Lung (tissue), 17 donors: ENCODE measurements at places on chromosomes 5 and 9. TPM values are rescaled to one million over a fixed set of nuclear protein-coding genes. Genes with fewer than 3 reads are reported as not detected.

Gene FBP2
- not detected for total RNA-seq

Gene ABO
- 3.9 TPM for total RNA-seq

Gene PAEP
- 0.37 TPM for total RNA-seq

Gene KLF4
- 61.0 TPM for total RNA-seq

Gene CD14
- 57.9 TPM for total RNA-seq

Gene RETREG1
- total RNA-seq = 6.8 TPM

Gene FCN1
- 65.0 TPM for total RNA-seq

Gene SLC45A2
- not detected for total RNA-seq

Gene DAPK1
- 155 TPM for total RNA-seq

Gene AHRR
- 8.8 TPM for total RNA-seq

Gene CLK4
- total RNA-seq = 85.7 TPM

Gene HMCN2
- total RNA-seq = 4.7 TPM

DNA sequence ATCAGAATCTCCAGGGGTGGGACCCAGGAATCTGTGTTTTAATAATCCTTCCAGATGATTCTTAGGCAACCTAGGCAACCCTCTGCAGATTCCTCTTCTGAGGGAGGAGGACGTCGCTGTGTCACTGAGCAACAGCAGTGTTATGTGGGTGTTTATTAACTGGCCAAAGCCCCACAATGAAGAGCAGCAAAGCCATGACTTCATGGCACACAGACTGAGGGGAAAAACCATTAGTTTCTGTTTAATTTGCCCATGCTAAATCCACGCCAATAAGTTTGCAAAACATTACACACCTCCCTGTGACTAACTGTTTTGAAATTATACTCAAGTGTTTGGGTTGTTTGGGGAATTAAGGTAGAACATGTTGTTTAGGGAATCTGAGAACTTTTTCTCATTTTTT lies 83.7 kb upstream of the TMED7 start:
- H3K36me3 ChIP-seq = no peaks in the 10 kb centered on the region
- no peak overlapping the region for H3K27ac ChIP-seq
- no peaks in the 10 kb centered on the region for H3K27me3 ChIP-seq
- H3K4me1 ChIP-seq = no peaks in the 10 kb centered on the region
- H3K4me3 ChIP-seq = no peak overlapping the region

GRCh38 chr9:80502306-80502705 lies 930.5 kb downstream of the TLE4 start:
- H3K36me3 ChIP-seq = no peaks in the 10 kb centered on the region
- DNase-seq = no peak
- H3K4me3 ChIP-seq = no peak overlapping the region
- H3K27me3 ChIP-seq = no peaks in the 10 kb centered on the region
- H3K4me1 ChIP-seq = peaks cover 5% of the 10 kb centered on the region

DNA sequence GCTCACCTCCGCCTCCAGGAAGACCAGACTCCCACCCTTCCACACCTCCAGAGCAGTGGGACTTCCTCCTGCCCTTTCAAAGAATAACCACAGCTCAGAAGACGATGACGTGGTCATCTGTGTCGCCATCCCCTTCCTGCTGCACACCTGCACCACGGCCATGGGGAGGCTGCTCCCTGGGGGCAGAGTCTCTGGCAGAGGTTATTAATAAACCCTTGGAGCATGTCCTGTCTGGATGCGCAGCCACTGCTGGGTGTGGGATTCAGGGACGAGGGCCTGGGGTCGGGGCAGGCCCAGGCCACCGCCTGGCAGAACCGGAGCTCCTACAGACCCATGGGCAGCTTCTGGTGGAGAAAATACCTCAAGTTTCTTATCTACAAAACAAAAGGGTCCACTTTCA lies 5.0 kb downstream of the PAEP start:
- no peaks in the 10 kb centered on the region for H3K36me3 ChIP-seq
- H3K4me1 ChIP-seq = no peaks in the 10 kb centered on the region
- H3K4me3 ChIP-seq = no peak overlapping the region
- no peaks in the 10 kb centered on the region for H3K27me3 ChIP-seq
- H3K27ac ChIP-seq = no peak overlapping the region

- H3K4me3 ChIP-seq = no peak overlapping the region
- H3K27ac ChIP-seq = no peak overlapping the region
- H3K36me3 ChIP-seq = no peaks in the 10 kb centered on the region
- H3K27me3 ChIP-seq = no peaks in the 10 kb centered on the region
These were observed 88.3 kb downstream of the SNCAIP start for GRCh38 chr5:122400341-122400740.

- H3K27ac ChIP-seq = no peak overlapping the region
- peaks cover 21% of the 10 kb centered on the region for H3K4me1 ChIP-seq
These were observed 166.4 kb downstream of the PAM start for GRCh38 chr5:102921341-102922044.

- no peak overlapping the region for H3K4me3 ChIP-seq
- H3K27me3 ChIP-seq = no peaks in the 10 kb centered on the region
- H3K27ac ChIP-seq = no peak overlapping the region
- H3K4me1 ChIP-seq = peaks cover 4% of the 10 kb centered on the region
These were observed 57.4 kb upstream of the ECM2 start for GRCh38 chr9:92592946-92593861.

DNA sequence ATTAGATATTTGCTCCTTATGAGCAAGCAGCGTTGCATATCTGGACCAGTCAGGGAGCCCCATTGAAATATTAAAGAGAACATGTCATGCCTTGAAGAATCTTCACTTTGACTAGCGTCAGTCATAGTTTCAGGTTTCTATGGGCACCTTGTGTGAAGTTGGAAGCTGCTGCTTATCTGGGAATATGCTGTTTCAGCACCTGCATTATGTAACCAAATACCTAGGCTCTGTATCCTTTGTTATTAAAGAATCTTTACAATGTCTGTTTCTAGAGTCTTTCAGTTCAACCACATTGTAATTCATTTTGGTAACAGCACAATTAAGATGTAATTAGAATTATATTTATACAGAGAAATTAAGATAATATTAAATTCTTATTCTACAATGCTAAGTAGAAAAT lies 818.8 kb upstream of the TYRP1 start:
- no peaks in the 10 kb centered on the region for H3K27me3 ChIP-seq
- no peak for DNase-seq
- H3K4me3 ChIP-seq = no peak overlapping the region
- no peaks in the 10 kb centered on the region for H3K4me1 ChIP-seq

DNA sequence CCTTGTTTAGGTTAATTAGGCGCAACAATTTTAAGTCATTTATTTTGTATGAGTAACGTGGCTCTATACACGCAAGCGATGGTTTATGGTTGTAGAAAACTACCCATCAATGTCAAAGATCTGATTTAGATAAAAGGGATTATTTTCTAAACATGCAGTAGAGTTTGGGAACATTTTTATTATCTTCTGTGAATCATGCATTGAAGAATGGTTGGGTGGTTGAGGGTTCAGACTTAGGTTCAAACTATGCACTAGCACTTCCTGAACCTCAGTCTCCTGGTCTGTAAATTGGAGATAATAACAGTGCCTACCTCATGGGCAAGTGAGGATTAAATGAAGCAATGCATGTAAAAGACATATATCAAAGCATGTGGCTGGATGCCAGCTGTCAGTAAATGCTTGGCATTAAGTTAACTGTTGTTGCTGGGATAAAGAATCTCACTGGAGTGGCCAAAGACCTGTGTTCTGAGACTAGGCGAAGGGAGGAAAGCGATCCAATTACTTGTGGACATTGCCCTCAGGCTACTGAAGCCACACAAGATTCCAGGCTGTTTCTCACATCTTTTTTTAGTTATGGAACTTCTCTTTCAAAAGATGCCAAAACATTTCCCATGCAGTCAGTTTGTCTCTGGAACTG lies 1.1 kb upstream of the OTULINL start:
- H3K27ac ChIP-seq = no peak overlapping the region
- DNase-seq = no peak
- no peaks in the 10 kb centered on the region for H3K4me1 ChIP-seq
- H3K36me3 ChIP-seq = no peaks in the 10 kb centered on the region

GRCh38 chr5:181098762-181099601 lies 32.0 kb downstream of the OR2V1 start:
- no peaks in the 10 kb centered on the region for H3K36me3 ChIP-seq
- no peaks in the 10 kb centered on the region for H3K4me1 ChIP-seq
- no peak for DNase-seq
- H3K27ac ChIP-seq = no peak overlapping the region
- H3K4me3 ChIP-seq = no peak overlapping the region
- peaks cover 9% of the 10 kb centered on the region for H3K27me3 ChIP-seq

GRCh38 chr5:10480237-10480985 lies 38.7 kb downstream of the ROPN1L start:
- no peak for DNase-seq
- no peaks in the 10 kb centered on the region for H3K36me3 ChIP-seq
- no peaks in the 10 kb centered on the region for H3K4me1 ChIP-seq
- H3K27ac ChIP-seq = no peak overlapping the region
- no peaks in the 10 kb centered on the region for H3K27me3 ChIP-seq
- no peak overlapping the region for H3K4me3 ChIP-seq

DNA sequence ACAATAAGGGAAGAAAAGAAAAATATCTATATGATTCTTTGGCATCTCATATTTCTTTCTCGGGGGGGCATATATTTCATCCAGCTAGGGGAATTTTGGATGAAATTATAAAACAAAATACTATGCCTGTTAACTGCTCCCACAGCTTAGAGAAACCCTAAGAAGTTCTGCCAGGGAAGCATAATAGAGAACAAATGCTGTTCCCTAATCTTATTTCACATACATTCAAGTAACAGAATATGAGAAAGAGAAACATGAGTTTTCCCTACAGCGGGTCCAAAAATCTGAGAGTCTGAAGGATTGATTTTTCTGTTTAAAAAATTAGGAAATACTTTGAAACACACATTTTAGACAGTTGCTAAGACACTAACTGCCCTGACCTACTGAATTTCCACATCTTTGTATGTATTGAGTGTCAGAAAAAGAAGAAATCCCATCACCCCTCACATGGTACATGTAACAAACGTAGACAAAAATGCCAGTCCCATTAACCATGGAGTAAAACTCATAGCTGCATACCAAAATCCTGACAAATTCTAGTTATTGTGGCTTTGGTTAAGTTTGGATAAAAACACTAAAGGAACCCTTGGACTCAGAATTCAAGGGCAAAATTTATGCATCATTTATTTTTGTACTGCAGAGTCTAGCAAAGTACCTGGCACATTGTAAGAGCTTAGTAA lies 620.2 kb upstream of the DMAC1 start:
- no peaks in the 10 kb centered on the region for H3K27me3 ChIP-seq
- peaks cover 7% of the 10 kb centered on the region for H3K4me1 ChIP-seq
- no peak overlapping the region for H3K27ac ChIP-seq

- no peak for DNase-seq
- H3K27ac ChIP-seq = no peak overlapping the region
- H3K27me3 ChIP-seq = peaks cover 2% of the 10 kb centered on the region
- H3K36me3 ChIP-seq = no peaks in the 10 kb centered on the region
These were observed 1.9 kb upstream of the RGS14 start for GRCh38 chr5:177355868-177356168.

DNA sequence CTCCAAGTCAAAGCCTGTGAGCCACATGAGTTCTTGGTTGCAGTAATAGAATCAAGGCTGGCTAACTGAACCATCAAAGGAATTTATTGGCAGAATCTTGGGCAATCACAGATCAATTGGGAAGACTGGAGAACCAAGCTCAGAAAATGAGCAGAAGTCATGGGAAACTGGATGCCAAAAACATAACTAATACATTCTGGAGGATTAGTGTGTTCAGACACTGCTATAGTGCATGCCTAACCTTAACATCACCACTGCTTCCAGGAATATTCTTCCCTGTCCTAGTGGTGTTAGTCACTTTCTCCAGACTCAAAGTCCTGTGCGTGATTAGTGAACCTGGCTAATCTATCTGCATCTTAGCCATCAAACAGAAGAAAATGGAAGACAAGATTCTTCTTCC lies 843.7 kb downstream of the EFNA5 start:
- H3K36me3 ChIP-seq = no peaks in the 10 kb centered on the region
- H3K4me1 ChIP-seq = no peaks in the 10 kb centered on the region
- no peak overlapping the region for H3K27ac ChIP-seq
- H3K27me3 ChIP-seq = no peaks in the 10 kb centered on the region
- no peak for DNase-seq

GRCh38 chr9:68843239-68843638 lies 138.2 kb downstream of the PIP5K1B start:
- H3K4me3 ChIP-seq = no peak overlapping the region
- no peaks in the 10 kb centered on the region for H3K36me3 ChIP-seq
- DNase-seq = no peak

DNA sequence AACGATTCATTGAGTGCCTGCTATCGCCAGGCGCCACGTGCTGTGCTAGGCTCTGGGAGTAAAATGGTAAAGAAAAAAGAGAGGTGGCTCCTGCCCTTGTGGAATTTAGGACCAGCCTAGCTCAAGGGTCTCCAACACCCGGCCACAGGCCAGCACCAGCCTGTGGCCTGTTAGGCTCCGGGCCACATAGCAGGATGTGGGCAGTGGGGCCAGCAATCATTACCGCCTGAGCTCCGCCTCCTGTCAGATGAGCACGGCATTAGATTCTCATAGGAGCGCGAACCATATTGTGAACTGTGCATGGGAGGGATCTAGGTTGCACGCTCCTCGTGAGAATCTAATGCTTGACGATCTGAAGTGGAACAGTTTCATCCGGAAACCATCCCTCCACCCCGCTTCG lies 1.5 kb downstream of the RMRP start:
- no peak overlapping the region for H3K27ac ChIP-seq
- H3K4me3 ChIP-seq = no peak overlapping the region
- H3K36me3 ChIP-seq = peaks cover 13% of the 10 kb centered on the region
- H3K27me3 ChIP-seq = no peaks in the 10 kb centered on the region

GRCh38 chr5:50751064-50751657 lies 84.7 kb downstream of the PARP8 start:
- no peaks in the 10 kb centered on the region for H3K27me3 ChIP-seq
- no peaks in the 10 kb centered on the region for H3K4me1 ChIP-seq
- H3K4me3 ChIP-seq = no peak overlapping the region
- peak; percentile 56 for DNase-seq
- no peak overlapping the region for H3K27ac ChIP-seq

DNA sequence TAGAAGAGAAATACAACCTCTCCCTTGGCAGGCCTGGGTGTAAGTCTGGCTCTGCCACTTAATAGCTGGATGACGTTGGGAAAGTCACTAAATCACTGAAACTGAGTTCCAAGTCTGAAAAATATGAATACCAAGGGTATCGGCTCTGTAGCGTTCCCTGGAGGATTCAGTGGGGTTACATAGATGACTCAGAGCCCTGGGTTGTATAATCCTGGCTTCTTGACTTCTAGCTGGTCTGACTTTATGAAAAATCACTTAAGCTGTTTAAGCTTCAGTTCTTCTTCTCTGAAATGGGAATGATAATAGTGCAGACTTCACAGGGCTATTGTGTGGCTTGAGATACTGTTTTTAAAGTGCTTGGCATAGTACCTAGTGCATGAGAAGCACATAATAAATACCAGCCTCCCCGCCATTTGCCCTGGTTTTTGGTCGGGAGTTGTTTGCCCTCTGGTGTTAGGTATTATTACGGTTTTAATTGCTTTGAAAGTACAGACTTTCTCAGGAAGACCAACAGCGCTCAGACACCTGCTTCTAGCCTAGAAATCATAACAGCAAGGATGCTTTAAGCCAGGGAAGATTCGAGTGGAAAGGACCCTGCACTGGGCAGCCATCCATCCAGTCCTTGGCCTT lies 43.0 kb downstream of the CYFIP2 start:
- no peak overlapping the region for H3K4me3 ChIP-seq
- H3K27ac ChIP-seq = no peak overlapping the region
- no peak for DNase-seq
- no peaks in the 10 kb centered on the region for H3K27me3 ChIP-seq
- no peaks in the 10 kb centered on the region for H3K36me3 ChIP-seq

GRCh38 chr5:131966551-131966950 lies 21.1 kb upstream of the MEIKIN start:
- no peak for DNase-seq
- no peaks in the 10 kb centered on the region for H3K36me3 ChIP-seq
- no peak overlapping the region for H3K4me3 ChIP-seq
- H3K27me3 ChIP-seq = no peaks in the 10 kb centered on the region
- no peak overlapping the region for H3K27ac ChIP-seq

GRCh38 chr5:68011801-68012200 lies 203.8 kb upstream of the PIK3R1 start:
- H3K27me3 ChIP-seq = no peaks in the 10 kb centered on the region
- H3K36me3 ChIP-seq = no peaks in the 10 kb centered on the region
- no peak for DNase-seq
- no peaks in the 10 kb centered on the region for H3K4me1 ChIP-seq
- H3K27ac ChIP-seq = no peak overlapping the region
